ENCODE measurements at places on chromosomes 7 and 10. TPM values are rescaled to one million over a fixed set of nuclear protein-coding genes. Genes with fewer than 3 reads are reported as not detected.

The PDE6C gene
- total RNA-seq, result not detected

The CABCOCO1 gene
- 0.44 TPM for total RNA-seq

The NPSR1 gene
- total RNA-seq, result not detected

The PFKFB3 gene
- total RNA-seq, result 158 TPM

The HTR7 gene
- total RNA-seq, result not detected

The WNT16 gene
- total RNA-seq, result 0.17 TPM

The CPN1 gene
- total RNA-seq, result 0.20 TPM

The ADGRA1 gene
- total RNA-seq, result 0.24 TPM

The ERVW-1 gene
- total RNA-seq, result not detected

The PDK4 gene
- 10.3 TPM for total RNA-seq

Data from A549 treated with GW870086 at 1 μM for 4 hours (cell line).